ENCODE measurements at places on chromosomes 11 and 22.

GRCh38 chr11:34548278-34548677, 34.7 kb upstream of the ELF5 start:
- DNase-seq, result no peak

DNA sequence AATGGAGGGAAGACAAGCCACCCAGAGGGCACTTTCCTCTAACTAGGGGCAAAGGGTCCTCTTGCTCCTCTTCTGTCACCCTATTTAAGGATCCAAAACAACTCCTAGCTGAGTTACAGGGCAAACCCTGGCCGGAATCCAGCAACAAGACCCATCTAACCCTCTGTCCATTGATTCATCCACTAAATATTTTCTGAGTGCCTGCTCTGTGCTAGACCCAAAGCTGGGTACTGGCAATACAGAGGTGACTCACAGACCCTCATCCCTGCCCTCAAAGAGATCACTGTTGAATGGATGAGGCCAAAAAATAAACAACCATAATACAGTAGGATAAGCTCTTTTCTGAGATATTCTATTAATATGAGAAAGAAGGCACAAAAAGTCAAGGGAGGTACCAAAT, 4.3 kb upstream of the GALNT18 start:
- no peak for DNase-seq

DNA sequence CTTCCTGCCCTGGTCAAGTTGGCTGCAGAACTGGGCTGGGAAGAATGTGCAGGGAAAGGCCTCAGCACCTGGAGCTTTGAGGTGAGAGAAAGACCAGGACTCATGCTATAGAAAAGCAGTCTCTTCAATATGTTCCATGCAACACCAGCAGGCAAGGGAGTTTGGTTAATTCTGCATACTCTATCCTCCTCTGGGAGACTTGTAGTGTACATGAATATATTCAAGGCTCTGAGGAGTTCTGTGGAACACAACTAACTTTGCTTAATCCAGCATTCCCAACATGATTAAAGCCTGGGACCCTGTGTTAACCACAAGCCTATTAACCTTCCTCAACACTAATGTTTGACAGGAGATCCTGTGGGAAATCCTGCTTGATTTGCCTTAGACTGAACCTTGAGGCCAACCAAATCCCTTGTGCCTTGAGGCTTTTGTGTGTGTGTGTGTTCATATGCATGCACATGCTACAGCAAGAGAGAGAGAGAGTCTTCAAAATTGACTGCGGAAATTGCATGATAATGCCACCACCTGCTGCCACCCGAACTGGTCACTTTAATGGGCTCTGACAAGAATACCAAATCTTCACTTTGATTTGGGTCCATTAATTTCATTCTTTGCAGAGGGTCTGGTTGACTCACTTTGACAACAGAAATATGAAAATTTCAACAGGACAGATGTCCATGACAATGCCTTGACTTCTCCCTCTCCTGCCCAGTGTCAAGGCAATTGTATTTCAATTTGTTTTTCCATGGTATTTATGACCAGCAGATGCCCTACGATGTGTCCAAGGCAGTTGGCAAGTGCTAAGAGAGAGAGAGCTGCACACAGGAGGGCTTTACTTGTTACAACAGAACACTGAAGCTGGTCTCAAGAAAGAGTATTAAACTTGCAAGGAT, 238.2 kb upstream of the ZBED5 start:
- DNase-seq, result no peak

GRCh38 chr11:44036811-44037657, 10.7 kb upstream of the ACCSL start:
- peak; percentile 22 for DNase-seq

GRCh38 chr11:64765851-64766665, 6.3 kb upstream of the PYGM start:
- no peak for DNase-seq

DNA sequence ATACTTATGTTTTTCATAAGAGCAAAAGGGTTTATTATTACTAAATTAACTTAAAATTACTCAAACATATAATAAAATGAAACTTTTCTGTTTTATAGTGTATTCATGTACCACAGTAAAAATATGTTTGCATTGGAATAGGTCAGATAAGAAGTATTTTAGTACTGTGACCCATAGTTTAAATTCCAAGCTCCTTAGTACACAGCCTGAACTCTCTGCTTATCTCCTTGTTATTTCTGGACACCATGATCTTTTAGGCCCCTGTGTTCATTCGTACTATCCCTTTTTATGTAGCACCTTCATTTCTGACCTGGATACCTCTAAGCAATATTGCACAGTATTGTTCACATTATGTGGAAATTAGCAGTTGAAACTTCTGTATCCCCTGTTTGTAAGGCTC, 296.7 kb upstream of the SYN3 start:
- DNase-seq, result no peak

- no peak for DNase-seq
These were observed 2.3 kb downstream of the PACSIN3 start for GRCh38 chr11:47183969-47184368.

DNA sequence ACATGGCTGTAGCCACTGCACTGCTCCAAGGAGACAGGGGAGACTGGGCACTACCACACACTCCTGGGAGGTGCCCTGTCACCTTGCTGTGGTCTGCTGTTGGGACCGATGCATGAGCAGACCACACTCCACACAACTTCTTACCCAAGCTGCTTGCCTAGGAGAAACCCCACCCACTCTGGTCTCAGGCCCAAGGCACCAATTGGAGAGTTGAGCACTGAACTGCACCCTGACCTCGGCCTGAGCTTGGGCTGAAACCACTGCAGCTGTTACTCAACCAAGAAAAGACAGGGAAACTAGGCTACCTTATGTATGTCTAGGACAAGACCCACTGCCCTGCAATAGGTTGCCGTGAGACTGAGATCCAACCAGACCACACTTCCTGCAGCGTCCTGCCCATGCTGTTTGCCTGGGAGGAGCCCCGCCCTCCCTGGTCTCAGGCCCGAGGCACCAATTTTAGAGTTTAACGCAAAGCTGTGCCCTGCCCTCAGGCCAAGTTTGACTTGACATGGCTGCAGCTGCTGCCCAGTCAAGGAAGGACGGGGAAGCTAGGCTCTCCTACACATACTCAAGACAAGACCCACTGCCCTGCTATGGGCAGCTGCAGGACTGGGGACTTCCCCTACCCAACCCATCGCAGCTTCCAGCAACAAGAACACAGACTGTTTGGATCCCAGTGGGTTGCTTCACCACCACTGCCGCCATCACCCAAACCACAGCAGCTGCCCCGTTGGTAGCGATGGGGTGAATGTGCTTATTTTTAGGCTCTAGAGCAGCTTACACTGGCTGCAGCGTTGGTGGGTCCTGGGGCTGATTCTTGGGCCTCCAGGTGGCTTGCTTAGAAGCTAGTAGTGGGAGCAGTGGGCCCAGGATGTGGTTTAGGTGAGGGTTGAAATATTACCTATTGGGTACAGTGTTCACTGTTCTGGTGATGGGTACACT, 66.8 kb downstream of the BRD1 start:
- DNase-seq, result no peak

DNA sequence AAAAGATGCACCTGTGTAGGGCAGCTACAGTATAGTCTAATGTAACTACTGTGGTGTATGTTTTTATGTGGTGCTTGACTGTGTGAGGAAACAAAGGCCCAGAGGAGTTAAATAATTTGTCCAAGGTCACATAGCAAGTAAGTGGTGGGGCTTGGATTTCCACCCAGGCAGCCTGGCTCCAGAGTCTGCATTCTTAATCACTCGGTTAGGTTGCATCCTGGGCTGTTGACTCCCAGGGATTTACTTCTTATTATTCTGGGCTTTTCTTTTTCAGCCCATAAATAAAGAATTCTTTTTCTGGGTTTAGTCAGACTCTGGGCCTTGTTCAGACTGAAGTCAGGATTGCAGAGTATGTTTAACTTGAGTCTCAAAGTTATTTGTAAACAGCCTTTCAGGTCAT, 82.1 kb downstream of the ARHGAP42 start:
- DNase-seq, result no peak

DNA sequence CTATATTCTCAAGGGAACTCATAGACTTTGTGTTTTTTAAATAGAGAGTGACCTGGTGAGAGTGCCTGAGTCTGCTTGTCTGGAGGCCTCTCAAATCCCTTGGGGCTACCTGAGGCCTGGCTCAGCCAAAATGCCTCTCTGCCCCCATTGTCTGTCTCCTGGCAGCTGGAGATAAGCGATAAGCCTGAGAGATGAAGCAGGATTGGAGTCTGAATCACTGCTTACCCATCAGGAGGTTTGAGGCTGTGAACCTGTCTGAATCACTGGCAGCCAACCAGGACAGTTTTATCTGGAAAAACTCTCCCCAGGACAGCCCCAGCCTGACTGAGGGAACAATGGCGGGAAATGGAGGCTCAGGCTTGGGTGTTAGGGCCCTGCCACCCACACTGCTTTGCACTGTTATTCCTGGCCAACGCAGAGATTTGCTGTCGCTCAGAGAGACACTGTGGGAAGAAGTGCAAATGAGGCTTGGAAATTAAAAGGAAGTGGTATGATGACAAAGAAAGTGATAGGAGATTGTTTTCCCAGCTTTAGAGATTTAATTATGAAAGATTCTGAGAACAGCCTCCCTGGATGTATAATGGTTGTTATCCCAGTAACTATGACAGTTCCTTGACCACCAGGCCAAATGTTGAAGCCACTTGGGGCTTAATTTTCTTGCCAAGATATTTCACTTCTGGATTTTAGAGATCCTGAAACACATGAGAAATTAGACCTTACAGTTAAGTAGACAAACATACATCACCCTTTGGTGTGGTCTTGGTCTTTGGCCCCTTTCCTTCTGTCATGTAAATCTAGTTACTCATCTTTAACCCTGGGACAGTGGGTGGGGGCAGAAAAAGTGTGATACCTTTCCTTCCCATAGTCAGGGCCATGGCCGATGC, 102.1 kb downstream of the RASSF10 start:
- no peak for DNase-seq

- no peak for DNase-seq
These were observed 220.7 kb downstream of the SWAP70 start for GRCh38 chr11:9884601-9885000.

DNA sequence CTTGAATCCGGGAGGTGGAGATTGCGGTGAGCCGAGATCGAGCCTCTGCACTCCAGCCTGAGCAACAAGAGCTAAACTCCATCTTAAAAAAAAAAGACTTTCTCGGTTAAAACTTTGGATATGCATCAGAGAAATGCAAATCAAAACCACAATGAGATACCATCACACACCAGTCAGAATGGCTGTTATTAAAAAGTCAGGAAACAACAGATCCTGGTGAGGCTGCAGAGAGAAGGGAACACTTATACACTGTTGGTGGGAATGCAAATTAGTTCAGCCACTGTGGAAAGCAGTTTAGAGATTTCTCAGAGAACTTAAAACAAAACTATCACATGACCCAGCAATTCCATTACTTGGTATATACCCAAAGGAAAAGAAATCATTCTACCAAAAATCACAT, 619.4 kb upstream of the KIRREL3 start:
- no peak for DNase-seq

DNA sequence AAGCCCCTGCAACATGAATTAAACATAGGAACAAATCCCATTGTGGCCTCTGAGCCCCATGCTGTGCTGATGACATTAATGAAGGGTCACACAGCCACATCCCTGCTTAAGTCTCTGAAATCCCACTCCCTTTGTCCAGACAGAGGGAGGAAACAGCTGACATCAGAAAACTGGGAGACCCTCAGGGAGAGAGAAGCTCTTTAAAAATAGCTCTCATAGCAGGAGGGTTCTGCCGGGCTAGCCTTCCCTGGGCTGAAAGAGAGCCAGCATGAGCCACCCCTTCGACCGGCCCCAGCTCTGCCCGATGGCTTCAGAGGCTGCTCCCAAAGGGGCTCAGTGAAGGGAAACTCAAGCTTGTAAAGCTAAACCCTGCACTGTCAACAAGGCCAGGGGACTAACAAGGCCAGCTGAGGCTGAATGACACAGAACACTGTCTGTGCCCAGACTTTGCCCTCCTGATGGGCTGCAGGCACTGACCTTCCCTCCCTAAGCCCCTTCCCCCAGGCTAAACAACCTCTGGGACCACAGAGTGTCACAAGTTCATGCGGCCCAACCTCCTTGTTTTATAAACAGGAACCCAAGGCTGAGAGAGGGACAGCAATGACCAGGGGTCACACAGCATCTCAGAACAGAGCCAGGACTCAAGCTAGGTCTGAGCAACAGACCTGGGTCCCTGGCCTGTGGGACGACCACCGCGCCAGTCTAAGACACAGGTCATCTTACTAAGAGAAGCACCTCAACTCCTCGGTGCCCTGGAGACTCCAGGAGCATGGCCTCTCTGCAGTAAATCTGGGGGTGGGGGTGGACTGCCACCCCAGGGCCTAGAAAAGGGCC, 163.8 kb downstream of the CHST1 start:
- DNase-seq, result no peak

DNA sequence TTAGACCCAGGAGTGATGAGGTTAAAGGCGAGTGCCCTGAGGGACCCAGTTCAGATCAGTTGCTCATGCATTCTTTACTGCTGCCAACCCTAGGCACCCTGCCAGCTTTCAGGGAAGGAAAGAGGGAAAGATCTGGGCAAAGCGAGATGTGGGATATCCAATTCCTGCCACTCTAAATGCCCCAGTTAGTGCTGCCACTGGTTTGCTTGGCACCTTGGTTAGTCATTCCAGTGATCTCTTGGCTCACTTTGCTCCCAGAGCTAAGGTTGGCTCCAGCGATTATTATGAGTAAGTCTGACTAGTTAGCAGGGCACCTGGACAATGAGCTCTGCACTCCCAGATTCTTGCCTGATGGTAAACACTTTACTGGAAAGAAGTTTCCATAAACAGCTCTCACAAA, 85.0 kb downstream of the INSC start:
- DNase-seq, result no peak

- no peak for DNase-seq
These were observed 17.4 kb downstream of the SGSM3 start for GRCh38 chr22:40387746-40388145.

DNA sequence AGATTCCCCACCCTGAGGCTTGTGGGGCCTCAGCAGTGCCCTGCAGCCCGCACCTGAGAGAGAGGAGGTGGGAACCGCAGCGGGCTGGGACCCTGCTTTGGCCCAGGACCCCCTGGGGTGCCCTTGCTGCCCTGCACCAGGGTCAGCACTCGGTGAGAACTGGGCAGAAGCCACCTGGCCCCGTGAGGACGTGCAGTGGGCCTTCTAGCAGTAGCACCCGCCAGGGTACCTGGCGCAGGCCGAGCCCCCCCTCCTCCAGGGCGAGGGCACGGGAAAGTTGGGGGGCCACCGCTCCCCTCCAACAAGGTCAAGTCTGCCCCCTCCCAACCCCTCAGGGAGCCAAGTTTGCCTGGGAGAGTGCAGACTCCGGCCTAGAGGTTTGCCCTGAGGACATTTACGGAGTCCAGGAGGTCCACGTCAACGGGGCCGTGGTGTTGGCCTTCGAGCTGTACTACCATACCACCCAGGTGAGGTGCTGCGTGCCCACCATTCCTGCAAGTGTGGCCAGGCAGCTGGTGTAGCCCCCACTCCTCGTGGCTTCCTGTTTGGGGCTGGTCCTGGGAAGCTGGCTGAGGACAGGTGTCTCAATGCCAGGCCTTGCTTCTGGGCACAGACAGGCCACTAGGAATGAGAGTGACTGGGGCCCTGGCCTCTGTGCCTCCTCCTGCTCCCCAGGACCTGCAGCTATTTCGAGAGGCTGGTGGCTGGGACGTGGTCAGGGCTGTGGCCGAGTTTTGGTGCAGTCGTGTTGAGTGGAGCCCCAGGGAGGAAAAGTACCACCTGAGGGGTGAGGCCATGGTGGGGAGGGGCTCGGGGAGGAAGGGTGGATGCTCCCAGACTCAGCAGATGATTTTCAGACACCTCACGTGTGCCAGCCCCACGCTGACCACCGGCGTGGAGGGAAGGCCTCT, 3.5 kb downstream of the PGGHG start:
- DNase-seq, result no peak
